ENCODE measurements at places on chromosomes 3 and 15.

- no peak for DNase-seq
Observed at GRCh38 chr15:70151462-70151861, 53.7 kb upstream of the TLE3 start.

DNA sequence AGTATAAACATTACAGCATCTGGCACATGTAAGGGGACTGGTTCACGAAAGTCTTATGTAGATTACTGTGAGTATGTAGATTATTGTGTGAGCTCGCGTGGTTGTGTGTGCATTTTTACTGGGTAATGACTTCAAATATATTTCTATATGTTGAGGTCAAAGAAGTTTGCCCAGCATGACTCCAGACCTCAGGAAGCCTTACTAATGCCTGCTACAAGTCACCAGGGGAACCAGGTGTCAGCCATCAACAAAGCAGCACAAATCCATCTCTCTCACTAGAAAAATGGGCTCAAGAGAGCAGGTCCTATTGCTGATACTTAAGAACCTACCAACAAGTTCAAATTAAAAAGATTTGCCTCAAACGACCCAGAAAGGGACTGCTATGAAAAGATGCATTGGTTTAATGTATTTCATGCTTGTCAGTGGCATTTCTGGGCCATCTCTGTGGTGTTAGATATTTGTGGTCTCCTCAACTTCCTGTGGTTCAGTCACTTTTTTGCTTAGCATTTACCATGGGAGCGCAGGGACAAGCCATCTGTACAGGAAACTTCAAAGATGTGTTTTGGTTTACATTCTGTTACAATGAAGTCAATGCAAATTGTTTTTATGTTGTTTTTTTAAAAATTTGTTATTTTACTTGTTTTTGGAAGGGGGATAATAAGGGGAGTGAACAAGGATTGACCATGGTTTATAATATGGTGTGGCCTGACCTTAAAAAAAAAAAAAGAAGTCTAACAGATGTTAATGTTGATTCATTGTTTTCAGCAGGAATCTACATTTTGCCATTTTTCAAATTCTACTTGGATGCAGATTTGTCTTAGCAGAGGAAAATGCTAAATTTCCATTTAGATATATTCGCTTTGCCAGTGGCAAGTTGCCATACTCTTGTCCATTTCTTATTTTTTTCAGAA lies 172.1 kb upstream of the ADAMTS9 start:
- no peak for DNase-seq

GRCh38 chr3:55662683-55663082 lies 175.6 kb upstream of the WNT5A start:
- no peak for DNase-seq

- no peak for DNase-seq
Observed at GRCh38 chr3:196360586-196360985, 22.4 kb upstream of the TM4SF19 start.

DNA sequence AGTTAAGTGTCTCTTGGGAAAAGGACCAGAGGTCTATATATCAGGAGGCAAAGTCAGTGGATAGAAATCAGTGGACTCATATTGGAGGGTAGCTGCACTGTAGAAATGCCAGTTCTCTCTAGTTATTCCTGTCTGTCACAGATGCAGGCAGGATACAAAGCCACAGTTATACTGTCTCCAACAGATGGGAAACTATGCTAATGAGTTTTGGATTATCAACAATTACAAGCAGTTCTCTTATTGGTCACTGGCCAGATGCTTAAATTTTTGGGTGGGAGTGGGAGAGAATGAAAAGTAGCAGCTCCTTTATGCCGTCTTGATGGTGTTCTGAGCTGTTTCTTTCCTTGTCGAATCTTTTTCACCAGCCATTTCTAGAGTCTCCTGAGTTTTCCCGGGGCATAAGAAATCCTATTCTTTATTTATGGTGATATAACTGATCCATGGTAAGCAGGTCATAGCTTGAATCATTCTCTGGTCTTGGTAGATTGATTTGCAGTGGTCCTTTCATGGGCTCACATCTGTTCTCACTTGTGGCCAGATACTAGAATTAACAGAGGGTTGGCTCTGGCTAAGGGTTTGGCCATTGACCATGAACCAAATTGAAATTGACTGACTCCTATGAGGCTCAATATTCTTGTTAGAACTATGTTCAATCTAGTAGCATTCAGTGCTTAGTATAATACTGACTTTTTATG lies 44.6 kb upstream of the RBMS3 start:
- no peak for DNase-seq

- no peak for DNase-seq
Observed at GRCh38 chr3:133749427-133750258, 3.5 kb downstream of the TF start.

All from CD4-positive, alpha-beta T cell treated with Interleukin-1 beta for 1 hour (primary cell).